ENCODE measurements at places on chromosomes 4 and X.

GRCh38 chrX:64580035-64580434 lies 184.8 kb upstream of the MTMR8 start:
- DNase-seq = no peak

DNA sequence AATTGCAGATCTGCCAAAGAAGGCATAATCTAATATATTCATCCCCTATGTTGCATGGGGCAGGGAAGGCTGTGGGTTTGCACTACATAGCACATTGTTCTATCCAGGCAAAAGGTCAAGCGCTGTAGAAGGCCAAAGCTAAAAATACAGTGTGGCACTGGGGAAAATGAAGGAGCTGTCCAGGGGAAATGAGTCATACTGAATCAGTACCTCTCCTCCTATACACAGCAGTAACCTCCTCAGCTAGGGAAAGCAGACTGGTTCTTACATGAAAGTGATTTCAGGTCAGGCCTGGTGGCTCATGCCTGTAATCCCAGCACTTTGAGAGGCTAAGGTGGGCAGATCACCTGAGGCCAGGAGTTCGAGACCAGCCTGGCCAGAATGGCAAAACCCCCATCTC lies 31.0 kb upstream of the SLC25A4 start:
- DNase-seq = no peak

- no peak for DNase-seq
Measured at GRCh38 chrX:146224442-146224841, 406.8 kb downstream of the SLITRK2 start.

DNA sequence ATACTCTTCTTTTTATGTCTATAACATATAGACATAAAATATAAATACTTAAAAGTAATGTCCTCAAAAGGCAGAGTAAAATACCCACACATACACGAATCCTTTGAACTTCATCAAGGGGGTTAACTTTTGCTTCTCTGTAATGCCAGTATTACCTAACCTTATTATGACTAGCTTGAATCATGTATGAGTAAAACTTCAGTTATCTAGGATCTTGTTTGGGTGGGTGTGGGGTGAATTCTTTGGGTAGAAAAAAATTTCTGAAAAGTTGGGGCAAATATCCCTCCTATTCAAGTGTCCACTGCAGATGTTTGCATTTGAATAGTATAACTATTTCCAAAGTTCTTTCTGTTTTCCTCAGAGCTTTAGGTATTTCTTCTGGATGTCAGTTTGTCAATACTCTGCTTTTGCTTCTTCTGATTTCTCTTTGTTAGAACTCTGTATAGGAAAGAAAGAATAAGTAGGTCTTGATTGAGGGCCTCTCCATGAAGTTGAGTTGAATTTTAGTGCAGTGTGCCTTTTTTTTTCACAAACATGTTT lies 173.8 kb downstream of the ADGRL3 start:
- DNase-seq = no peak

DNA sequence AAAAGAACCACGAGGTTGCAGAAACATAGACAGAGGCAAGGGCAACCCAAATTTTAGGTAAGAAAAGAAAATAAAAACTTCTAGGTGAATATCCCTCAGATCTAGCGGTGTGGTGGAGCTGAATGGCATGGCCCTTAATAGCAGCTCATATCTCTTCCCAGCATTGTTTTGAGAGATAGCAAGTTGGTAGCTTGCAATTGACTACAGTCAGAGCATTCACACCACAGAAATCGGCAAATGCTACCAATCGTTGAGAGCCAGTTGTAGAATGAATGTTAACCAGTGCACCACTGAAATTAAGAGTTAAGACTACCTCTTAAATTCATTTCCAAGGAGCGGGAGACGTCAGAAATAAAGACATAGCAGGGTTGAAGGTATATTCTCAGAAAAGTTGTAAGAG lies 184.0 kb upstream of the KIT start:
- DNase-seq = no peak

DNA sequence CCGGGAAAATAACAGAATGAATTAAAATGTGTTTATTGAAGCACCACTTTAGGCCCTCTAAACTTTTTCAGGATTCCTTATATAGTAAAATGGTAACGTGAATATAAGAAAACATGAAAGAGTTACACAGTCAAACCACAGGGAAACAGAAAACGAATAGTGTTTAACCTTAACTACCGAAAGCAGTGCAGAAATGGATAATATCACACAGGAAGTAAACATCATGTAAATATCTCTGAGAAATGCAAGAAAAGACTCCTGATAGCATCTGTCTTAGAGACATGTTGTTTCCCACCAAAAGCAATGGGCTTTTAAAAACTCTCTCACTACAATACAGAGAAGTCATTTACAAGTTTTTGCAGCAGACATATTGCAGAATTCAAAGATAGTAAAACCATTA lies 323.9 kb upstream of the CXXC4 start:
- no peak for DNase-seq

DNA sequence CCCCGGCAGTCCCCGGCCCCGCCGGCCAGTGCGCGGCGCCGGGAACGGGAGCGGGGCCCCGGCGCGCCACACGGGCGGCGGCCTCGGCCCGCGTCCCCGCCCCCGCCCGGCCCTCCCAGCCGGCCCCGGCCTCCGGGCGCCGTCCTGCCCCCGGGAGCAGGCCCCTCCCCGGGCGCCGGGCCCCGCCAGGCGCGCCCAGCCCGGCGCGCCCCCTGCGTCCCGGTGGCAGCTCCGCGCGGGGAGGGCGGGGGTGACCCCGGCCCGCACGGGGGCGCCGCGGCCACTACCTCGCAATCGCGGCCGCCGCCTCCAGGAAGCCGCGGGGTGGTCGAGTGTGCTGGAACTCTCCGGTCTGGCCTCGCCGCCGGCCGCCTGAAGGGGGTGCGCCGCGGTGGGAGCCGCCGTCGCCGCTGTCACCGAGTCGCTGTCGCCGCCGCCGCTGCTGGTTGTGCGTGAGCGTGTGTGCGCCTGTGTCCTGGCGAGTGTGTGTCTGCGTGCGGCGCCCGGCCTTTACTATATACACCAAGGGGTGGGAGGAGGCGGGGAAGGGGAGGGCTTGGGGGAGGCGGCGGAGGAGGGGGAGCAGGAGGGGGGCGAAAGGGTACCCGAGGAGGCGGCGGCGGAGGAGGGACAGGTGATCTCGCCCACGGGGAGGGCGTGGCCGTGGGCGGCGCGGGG lies at the start of gene RAI2:
Gene RAI2 (minus strand): TSS at position 488 of the 678 bp plus-strand sequence. CDS start 59,288 bp downstream, outside the sequence.
- peak; percentile 24 for DNase-seq

DNA sequence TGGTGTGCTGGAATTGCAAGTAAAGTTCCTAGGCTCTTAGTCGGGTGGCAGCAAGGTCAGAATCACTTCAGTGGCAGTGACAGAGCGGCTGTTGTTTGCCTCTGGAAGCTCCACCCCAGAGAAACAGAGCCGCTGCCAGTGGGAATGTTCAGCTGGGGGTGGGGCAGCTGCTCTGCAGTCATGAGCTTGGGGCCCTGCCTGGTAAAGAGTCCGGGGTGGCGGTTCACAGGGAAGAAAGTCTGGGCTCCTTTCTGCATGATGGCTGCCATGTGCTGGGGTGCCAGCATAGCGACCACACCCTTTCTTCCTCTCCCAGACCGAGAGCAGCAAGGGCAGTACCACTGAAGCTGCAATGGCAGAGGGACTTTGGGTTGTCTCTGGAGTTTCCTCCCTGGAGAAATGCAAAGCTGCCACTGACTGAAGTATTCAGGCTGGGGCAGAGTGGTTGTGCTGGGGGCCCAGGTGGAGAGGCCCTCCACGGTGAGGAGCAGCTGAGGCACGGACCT lies 108.8 kb upstream of the CENPE start:
- DNase-seq = no peak

DNA sequence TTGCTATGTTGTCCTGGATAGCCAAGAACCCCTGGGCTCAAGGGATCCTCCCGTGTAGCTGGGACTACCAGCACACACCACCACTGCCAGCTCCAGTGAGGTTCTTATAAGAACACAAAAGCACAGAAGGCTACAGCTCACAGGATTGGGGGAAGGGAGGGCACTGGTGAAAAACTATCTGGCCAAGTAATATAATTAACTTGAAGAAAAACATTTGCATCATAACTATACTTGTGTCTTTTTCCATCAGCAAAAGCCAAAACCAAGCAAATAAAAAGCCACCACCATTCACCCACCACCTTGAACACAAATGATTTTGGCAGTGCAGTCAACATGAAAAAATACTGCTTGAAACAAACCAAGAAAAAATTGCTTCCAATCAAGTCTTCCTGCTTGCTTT lies 188.2 kb downstream of the MAML3 start:
- DNase-seq = no peak

DNA sequence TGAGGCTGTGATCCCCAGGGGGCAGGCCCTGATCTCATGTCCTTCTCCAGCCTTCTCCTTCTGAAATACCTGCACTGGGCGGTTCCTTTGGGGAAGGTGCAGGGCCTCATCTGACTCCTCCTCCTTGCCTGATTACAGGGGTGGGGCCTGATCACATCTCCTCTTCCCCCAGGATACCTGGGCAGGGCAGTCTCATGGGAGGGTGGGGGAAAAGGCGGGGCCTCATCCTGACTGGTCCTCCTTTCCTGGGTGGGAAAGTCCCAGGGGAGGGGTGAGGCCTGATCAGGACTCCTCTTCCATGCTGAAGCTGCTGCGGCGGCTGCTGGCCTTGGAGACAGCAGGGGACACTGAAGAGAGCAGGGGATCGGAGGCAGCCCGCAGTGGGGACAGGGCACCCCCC lies 13.3 kb downstream of the TFE3 start:
- DNase-seq = no peak

DNA sequence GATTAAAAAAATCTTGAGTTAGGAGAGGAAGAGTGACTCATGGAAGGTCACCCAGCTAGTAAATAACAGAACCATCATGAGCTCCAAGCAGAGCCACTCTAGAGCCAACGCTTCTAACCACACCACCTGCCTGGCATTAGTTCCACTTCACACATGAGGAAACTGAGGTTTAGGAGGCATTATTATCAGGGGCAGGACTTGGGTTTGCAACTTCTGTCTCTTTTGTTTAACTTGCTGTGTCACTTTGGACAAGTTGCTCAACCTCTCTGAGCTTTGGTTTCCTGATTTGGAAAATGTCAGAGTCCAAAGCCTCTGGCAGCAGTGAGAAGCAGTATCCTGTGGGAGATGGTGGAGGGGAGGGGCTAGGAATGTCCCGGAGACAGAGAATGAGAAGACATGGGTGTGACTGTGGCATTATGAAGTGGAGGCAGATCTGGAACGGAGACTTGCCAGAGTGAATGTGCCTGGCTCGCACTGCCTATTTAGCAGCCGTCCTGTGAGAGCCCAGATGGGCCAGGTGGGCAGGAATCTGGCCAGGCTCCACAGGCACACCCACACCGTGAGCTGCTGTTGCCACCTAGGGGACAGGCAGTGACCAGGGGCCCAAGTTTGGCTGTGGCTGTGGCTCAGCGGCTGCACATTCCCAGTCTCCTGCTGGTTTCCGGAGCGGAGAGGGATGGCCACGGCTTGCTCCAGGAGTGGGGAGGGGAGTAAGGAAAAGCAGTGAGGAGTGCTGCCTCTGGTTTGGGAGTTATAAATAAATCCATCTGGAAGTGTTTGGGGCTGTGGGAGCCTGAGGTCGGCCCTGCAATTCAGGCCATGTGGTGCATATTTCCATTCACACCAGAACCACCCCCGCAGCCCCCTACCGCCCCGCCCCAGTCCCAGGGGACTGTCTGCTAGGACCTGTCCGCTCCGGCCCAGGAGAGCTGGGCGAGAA lies 93.4 kb downstream of the NHSL2 start:
- DNase-seq = no peak

GRCh38 chrX:129957241-129958082 lies 25.0 kb upstream of the BCORL1 start:
- peak; percentile 38 for DNase-seq

DNA sequence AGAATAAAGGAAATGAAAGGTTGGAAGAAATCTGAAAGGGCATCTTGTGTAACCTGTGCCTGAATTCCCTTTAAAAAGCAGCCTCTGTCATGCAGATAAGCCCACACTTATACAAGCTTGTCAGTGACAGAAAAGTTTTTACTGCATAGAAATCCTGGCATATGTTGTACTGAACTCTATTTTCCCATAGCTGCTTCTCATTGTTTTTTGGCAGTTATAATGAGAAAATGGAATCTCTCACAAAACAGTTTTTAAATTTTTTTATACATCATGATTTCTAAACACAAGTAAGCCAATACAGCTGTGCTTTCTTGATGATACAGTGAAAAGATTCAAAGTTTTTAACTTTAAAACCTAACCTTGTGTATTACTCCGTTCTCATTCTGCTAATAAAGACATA lies 511.4 kb upstream of the ARX start:
- DNase-seq = no peak

DNA sequence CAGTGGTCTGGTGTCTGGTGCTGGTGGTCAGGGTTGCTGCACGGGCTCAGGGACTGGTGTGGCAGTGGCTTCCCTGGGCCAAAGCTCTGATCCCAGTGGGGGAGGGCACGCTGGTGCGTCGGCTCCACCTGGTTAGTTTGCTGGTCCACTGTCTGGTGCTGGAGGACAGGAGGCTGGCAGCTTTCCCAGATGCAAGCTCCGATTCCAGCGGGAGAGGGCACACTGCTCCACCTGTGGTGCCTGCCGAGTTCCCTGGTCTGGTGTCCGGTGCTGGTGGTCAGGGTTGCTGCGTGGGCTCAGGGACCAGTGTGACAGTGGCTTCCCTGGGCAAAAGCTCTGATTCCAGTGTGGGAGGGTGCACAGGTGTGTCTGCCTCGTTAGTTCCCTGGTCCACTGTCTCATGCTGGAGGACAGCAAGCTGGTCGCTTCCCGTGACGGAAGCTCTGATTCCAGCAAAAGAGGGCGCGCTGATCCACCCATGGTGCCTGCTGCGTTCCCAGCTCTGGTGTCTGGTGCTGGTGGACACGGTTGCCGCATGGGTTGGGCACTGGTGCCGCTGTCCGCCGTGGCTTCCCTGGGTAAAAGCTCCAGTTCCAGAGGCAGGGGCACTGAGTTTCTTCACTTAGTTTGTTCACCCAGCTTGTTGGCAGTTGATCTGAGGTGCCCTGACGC lies 5.8 kb downstream of the VMA21 start:
- no peak for DNase-seq

GRCh38 chrX:69055193-69055592 lies 110.1 kb downstream of the PJA1 start:
- DNase-seq = no peak

DNA sequence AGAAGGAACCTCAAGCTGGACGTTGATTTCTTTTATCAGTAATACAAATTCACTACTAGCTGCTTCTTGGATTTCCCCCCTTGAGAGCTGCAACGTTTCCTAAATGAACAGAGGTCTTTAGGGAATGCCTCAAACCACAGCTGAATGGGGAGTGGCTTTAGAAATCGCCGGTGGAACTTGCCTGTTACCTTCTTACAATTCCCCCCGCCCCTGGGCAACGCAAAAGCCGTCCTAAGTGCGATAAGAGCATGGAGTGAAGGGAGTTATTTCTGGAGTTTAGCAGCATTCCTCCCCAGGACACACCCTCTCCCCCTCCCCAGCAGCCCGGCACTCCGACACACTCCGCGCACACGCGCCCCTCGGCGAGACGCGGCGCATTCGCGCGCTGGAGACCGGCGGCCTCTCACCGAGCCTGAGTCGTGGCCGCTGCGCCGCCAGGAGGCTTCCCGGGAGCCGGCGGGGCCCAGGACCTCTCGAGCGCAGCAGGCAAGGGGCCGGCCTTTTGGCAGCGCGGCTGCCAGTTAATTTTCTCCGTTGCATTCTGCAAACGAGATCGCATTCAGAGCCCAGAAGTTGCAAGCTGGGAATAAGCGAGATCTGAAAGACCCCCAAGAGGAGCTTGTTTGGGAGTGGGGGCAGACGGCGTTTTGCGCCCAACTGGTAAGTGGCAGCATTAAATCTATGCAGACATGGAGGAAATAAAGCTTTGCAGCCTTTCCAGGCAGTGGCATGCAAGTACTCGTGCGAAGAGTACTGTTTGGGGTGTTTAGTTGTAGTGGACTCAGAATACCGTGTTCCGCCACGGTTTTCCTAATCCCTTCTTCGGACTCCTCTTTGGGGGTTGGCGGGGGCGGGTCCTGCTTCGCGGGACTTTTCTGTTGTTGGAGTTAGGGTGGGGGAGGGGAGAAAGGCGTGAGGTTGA lies 134.7 kb downstream of the PALLD start:
- peak; percentile 12 for DNase-seq

Measured in activated naive CD4-positive, alpha-beta T cell treated with anti-CD3 and anti-CD28 coated beads, Interleukin-2, amount 50 U/mL, for 16 hours (primary cell).